ENCODE measurements at places on chromosomes 2 and 18.
A peak's percentile ranks its signal among the peaks of the same experiment; 100 is the strongest.

DNA sequence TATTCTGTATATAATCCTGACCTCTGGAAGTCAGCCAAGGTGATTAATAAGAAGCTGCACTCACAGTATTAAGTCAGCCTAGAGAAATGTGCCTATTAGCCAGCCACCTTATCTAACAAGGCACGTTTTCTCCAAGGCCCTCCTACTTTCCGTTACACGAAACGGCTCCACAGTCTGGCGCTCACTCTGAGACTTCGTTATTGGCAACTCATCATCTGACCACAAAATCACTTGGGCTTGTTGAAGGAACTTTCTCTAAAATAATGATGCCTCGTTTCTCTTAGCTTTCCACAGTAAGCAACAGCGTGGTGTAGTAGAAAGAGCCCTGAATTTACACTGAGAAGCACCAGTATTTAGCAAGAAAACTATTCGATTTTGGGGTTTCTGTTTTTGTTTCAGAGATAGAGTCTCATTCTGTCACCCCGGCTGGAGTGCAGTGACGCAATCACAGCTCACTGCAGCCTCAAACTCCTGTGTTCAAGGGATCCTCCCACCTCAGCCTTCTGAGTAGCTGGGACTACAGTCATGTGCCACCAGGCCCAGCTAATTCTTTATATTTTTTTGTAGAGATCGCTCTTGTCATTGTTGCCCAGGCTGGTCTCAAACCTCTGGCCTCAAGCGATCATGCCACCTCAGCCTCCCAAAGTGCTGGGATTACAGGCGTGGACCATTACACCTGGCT is 53.6 kb upstream of the SLC14A1 start:
- peak; percentile 42 for DNase-seq

- no peak for DNase-seq
Observed at GRCh38 chr2:39007875-39008504, 112.9 kb downstream of the SOS1 start.

DNA sequence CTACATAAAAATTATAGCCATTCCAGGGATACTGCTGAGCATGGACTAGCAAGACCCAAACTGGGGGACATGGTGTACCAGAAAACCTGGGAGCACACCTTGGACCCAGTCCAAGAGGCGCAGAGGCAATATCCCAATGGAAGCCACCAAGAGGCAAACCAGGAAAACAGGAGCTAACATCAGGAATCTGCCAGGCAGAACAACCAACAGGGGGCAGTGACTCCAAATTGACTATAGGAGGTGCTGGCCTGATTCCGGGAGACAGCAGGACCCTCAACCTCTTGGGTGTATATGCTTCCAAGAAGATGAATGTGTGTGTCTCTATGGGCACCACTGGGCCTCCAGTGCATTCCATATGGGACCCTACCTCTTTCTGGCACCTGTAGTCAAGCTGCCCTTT is 172.7 kb upstream of the ARL4C start:
- no peak for DNase-seq

DNA sequence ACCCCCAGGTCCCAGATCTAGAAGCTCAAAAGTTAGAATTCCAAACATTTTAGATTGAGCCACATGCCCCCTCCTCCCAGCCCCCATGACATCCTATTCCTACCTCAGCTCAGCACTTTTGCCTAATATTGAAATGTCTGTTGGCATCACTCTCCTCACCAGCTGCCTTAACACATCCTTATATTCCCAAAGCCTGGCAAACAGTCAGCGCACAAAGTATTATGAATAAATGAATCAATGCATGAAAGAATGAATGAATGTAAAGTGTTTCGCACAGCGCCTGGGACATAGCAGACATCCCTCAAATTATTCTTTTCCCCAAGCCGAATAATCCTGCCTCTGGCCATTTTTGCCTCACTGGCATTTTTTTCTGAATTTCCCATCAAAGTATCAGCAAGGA is 175.8 kb downstream of the TNS1 start:
- no peak for DNase-seq

DNA sequence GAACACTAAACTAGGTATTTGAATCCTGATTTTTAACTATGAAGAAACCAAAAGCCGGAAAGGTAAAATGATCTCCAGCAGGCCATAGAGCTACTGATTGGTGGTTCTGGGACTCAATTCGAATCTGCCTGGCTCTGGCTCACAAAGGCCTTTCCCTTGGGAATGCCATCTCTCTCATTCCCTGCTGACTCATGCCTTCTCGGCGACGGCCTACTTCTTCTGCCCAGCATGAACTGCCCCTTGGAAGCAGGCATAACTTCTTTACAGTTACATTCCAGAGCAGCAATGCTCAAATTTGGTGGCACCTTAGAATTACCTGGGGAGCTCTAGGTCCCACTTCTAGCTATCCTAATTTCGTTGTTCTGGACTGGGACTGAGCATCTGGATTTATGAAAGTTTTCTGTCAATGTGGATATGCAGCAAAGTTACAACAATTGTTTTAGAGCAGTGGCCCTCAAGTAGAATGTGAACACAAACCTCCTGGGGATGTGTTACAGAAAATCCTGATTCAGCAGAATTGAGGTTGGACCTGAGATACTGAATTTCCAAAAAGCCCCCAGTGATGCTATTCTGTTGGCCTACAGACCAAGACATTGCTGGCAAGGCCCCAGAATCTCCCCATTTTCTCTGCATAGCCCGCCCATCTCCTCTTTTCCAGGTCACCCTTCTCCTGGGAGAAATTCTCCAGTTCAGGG is 261.1 kb downstream of the CNTNAP5 start:
- no peak for DNase-seq

- DNase-seq = no peak
Observed at GRCh38 chr2:69018678-69019095, 5.7 kb downstream of the ANTXR1 start.

DNA sequence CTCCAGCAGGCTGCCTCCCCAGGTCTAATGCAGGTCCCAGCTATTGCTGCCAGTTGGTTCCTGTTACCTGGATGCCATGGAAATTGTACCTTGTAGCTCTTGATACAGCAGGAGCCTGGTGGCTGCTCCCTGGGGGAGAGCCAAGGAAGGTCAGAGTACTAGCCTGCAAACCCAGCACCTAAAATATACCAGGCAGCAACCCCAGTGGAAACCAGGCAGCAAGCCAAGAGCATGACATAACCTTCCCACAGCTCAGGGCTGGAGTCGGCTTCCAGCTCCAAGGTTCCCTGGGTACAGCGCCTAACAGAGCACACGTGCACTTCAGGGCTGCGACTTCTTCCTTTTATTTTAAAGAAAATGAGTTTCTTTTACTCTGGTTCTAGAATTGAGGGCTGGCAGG is 30.3 kb downstream of the TNP1 start:
- no peak for DNase-seq
